ENCODE measurements at places on chromosomes 16 and 17. TPM values are rescaled to one million over a fixed set of nuclear protein-coding genes. Genes with fewer than 3 reads are reported as not detected.

Gene ADAD2
- total RNA-seq = not detected

Gene TP53TG3
- not detected for total RNA-seq

DNA sequence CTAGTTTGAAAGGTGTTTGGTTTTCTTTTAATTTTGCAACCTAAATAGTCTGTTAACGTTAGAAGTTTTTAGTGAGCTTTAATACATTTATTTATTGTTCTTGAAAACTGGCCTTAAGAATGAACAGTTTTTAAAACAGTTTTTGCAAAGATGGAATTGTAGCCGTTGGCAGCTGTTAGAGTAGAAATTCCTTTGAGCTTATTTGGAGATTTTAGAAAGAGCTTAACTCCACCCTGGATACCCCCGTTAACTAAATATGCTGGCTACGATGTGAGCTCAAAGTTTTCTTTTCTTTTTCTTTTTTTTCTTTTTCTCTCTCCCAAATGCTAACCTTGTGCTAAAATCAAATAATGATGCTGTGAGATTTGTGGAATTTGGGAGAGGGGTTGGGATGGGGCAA lies 75.2 kb downstream of the COX10 start:
- H3K36me3 ChIP-seq = no peaks in the 10 kb centered on the region
- H3K27me3 ChIP-seq = no peaks in the 10 kb centered on the region
- no peak overlapping the region for H3K4me3 ChIP-seq
- no peak overlapping the region for H3K27ac ChIP-seq
- DNase-seq = no peak

Gene KRTAP16-1
- total RNA-seq = not detected

GRCh38 chr17:17363638-17364337 lies 60.6 kb downstream of the NT5M start:
- no peak overlapping the region for H3K4me3 ChIP-seq
- no peaks in the 10 kb centered on the region for H3K36me3 ChIP-seq

GRCh38 chr17:30000755-30001257 lies 59.4 kb downstream of the EFCAB5 start:
- no peaks in the 10 kb centered on the region for H3K27me3 ChIP-seq
- no peak for DNase-seq
- H3K4me3 ChIP-seq = no peak overlapping the region
- H3K27ac ChIP-seq = no peak overlapping the region
- no peaks in the 10 kb centered on the region for H3K36me3 ChIP-seq
- no peaks in the 10 kb centered on the region for H3K4me1 ChIP-seq

Gene CDK3
- 10.6 TPM for total RNA-seq

DNA sequence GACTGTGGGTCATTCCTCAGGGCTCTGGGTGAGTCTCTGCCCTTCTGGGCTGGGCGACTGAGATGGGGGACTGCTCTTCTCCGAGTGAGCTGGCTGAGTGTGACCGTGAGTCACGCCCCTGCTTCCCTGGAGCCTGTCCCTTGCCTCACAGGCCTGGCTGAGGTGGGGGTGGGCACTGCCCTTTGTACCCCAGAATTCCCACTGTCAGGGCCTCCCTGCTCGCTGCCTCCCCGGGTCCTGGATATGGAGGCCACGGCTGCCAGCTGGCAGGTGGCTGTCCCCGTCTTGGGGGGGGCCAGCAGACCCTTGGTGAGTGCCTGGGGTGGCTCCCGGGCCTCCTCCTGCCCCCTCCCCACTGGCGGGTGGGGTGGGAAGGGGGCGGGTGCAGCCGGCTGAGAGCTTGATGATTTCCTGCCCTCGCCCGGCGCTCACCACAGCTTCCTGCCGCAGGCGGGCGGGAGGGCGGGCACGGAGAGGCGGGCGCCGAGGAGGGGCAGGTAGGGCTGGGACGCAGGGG lies at the start of gene LAT:
Gene LAT (plus strand): TSS at position 434 of the 517 bp plus-strand sequence. CDS start 366 bp downstream, outside the sequence.
- H3K4me3 ChIP-seq = no peak within 1 kb of the TSS
- H3K27me3 ChIP-seq = no peaks in the 10 kb centered on the region
- no peak for DNase-seq
- H3K27ac ChIP-seq = no peak within 1 kb of the TSS
- no peaks in the 10 kb centered on the region for H3K4me1 ChIP-seq
- peaks cover 31% of the 10 kb centered on the region for H3K36me3 ChIP-seq

Gene CPHXL2
- total RNA-seq = not detected

Gene RMI2
- 55.2 TPM for total RNA-seq

DNA sequence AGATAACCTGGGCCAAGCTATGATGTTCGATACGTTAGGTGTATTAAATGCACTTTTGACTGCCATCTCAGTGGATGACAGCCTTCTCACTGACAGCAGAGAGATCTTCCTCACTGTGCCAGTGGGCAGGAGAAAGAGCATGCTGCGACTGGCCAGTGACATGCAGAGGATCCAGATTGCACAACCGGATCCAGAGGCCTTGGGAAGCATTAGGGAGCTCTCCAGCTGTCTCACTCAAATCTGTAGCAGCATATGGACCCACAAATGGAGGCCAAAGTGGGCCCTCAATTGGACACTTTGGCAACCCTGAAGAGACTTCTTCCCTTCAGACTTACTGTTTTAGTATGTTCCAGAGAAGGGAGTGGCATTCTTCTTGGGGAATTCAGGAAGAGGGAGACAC lies 20.9 kb downstream of the PDZD9 start:
- H3K4me1 ChIP-seq = no peaks in the 10 kb centered on the region
- no peak overlapping the region for H3K4me3 ChIP-seq
- H3K27me3 ChIP-seq = no peaks in the 10 kb centered on the region
- H3K36me3 ChIP-seq = peaks cover 95% of the 10 kb centered on the region
- DNase-seq = no peak
- no peak overlapping the region for H3K27ac ChIP-seq

Gene NACA2
- total RNA-seq = not detected

Gene PPL
- 24.1 TPM for total RNA-seq

- no peak overlapping the region for H3K4me3 ChIP-seq
- H3K27me3 ChIP-seq = no peaks in the 10 kb centered on the region
- H3K4me1 ChIP-seq = peaks cover 4% of the 10 kb centered on the region
- H3K36me3 ChIP-seq = no peaks in the 10 kb centered on the region
- H3K27ac ChIP-seq = no peak overlapping the region
Measured at GRCh38 chr16:72246423-72246822, 74.5 kb upstream of the PMFBP1 start.
